Right atrium auricular region (tissue), 2 donors: ENCODE measurements at places on chromosomes 2 and 18. TPM values are rescaled to one million over a fixed set of nuclear protein-coding genes. Genes with fewer than 3 reads are reported as not detected.

DNA sequence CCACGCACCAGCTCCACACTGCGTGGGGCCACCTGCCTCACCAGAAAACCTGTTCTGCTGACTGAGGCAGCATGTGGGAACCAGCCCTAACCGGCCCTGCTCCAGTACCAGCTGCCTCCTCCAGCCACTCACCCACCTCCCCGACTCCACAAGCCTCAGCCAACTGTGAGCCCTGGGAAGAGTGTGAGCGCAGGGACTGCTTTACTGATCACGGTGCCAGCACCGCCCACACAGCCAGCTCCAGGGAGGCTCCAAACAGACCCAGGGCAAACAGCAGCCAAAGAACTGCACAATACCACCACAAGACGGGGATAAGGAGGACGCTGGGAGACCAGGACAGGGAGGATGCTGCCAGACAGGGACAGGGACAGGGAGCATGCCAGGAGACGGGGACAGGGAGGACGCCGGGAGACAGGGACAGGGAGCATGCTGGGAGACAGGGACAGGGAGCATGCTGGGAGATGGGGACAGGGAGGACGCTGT is 28.4 kb downstream of the EIPR1 start:
- no peak overlapping the region for H3K4me3 ChIP-seq
- H3K27me3 ChIP-seq, result no peaks in the 10 kb centered on the region
- H3K4me1 ChIP-seq, result no peaks in the 10 kb centered on the region
- DNase-seq, result no peak
- H3K36me3 ChIP-seq, result peaks cover 6% of the 10 kb centered on the region

The RAB6D gene
- total RNA-seq, result not detected

DNA sequence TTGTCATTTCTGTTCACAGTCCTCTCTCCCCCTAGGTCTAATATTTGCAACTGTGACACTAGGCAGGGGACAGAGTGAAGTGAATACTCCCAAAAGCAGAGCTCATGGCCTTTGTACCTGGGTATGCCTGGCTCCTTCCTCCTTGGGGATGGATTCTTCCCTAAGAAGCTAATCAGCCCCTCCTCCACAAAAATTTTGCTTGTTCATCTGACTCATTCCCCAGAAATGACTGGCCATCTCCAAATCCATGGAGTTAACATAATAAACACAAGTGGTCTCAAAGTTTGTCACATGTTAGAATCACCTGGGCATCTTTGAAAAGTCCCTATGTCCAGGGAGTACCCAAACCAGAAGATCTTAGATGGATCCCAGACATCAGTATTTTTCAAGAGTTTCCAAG is 65.3 kb downstream of the SUCLG1 start:
- no peaks in the 10 kb centered on the region for H3K4me1 ChIP-seq
- no peak overlapping the region for H3K27ac ChIP-seq
- no peak overlapping the region for H3K4me3 ChIP-seq
- DNase-seq, result no peak

GRCh38 chr2:41413813-41414485 is 633.9 kb upstream of the PKDCC start:
- H3K27me3 ChIP-seq, result no peaks in the 10 kb centered on the region
- H3K4me1 ChIP-seq, result no peaks in the 10 kb centered on the region
- no peaks in the 10 kb centered on the region for H3K36me3 ChIP-seq
- DNase-seq, result no peak

- no peaks in the 10 kb centered on the region for H3K4me1 ChIP-seq
- H3K4me3 ChIP-seq, result no peak overlapping the region
These were observed 66.0 kb upstream of the PMAIP1 start for GRCh38 chr18:59833785-59834184.

The MROH2A gene
- not detected for total RNA-seq

DNA sequence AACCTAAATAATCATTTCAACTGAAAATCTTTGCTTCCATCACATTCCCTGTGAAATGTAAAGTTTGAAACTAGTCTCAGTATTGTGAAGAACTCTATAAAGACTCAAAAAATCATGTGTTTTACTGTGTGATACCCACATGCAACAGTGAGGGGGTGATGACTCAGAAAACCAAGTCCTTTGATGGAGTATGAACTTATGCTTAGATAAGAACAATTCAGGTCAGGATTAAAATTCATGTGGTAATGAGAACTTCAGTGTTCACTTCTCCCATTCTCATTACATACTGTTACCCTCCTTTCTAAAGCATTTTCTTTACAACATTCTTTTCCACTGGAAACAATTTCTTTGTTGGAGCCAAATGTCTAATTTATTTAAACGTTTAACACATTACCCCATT is 360.2 kb downstream of the FSIP2 start:
- H3K27ac ChIP-seq, result no peak overlapping the region
- peaks cover 7% of the 10 kb centered on the region for H3K4me1 ChIP-seq
- no peak overlapping the region for H3K4me3 ChIP-seq
- no peak for DNase-seq
- no peaks in the 10 kb centered on the region for H3K27me3 ChIP-seq
- no peaks in the 10 kb centered on the region for H3K36me3 ChIP-seq

DNA sequence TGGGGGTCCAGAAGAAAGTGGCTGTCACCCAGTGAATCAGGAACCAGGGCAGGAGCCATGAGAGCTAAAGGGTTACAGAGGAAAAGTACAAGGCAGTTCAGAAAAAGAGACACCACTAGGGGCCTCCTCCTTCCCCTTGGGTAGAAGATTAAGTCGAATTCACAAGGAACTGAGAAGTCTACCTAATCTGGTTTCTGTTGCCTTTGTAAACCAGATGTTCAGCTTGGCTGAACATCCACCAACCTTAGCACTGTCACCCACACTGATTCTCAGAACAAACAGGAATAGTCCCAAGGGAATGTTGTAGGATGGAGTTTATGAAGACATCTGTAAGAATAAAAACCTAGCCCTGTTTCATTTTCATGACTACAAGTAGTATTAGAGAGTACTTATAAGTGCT is 90.4 kb upstream of the NOSTRIN start:
- H3K4me1 ChIP-seq, result no peaks in the 10 kb centered on the region
- H3K27me3 ChIP-seq, result no peaks in the 10 kb centered on the region
- DNase-seq, result no peak
- no peak overlapping the region for H3K27ac ChIP-seq
- no peaks in the 10 kb centered on the region for H3K36me3 ChIP-seq

DNA sequence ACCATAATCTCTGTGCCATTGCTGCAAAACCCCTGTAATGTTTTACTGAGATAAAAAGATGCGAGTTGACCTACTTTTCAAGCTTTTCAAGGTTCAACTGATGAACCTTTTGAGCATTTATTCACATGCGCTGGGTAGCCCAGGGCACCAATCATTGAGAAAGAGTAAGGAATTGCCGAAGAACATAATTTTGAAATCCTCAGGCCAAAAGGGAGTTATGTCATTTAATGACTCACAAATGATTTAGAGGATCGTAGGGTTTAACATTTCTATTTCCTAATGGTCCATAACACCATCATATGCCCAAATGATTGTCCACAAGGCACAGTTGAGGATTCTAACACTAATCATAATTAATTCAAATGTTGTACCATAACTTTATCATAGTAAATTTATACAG is 20.2 kb upstream of the DLX1 start:
- no peak overlapping the region for H3K27ac ChIP-seq
- H3K27me3 ChIP-seq, result no peaks in the 10 kb centered on the region
- H3K4me1 ChIP-seq, result no peaks in the 10 kb centered on the region
- no peaks in the 10 kb centered on the region for H3K36me3 ChIP-seq
- no peak for DNase-seq
- H3K4me3 ChIP-seq, result no peak overlapping the region

- no peak overlapping the region for H3K27ac ChIP-seq
- no peaks in the 10 kb centered on the region for H3K4me1 ChIP-seq
- H3K27me3 ChIP-seq, result no peaks in the 10 kb centered on the region
- no peak for DNase-seq
These were observed 33.8 kb downstream of the KCNS3 start for GRCh38 chr2:17912266-17912691.

The MOGAT1 gene
- total RNA-seq, result not detected

GRCh38 chr2:195706161-195706900 is 49.3 kb downstream of the SLC39A10 start:
- no peaks in the 10 kb centered on the region for H3K4me1 ChIP-seq
- H3K27ac ChIP-seq, result no peak overlapping the region
- no peak overlapping the region for H3K4me3 ChIP-seq
- H3K27me3 ChIP-seq, result no peaks in the 10 kb centered on the region
- DNase-seq, result no peak
- no peaks in the 10 kb centered on the region for H3K36me3 ChIP-seq

- peaks cover 4% of the 10 kb centered on the region for H3K36me3 ChIP-seq
- no peak overlapping the region for H3K27ac ChIP-seq
- no peak for DNase-seq
- H3K27me3 ChIP-seq, result no peaks in the 10 kb centered on the region
These were observed 16.7 kb downstream of the CTIF start for GRCh38 chr18:48555465-48555995.

DNA sequence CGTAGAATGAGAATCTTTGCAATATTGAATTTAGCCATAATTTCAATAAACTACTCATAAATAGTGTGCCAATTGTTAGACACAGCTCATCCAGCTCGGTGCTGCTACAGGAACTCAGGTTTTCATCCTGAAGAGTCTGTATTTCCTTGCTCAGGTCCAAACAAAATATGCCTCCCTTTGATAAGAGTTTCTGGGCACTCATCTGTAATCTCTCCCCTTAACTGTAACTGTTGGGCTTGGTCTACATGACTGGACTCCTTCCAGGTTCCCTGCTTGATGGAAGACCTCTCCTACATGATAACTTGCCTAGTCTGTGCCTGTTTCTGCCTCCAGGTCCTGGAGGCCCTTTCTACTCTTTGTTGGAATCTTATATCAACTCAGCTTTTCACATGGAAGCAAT is 57.9 kb downstream of the GCA start:
- no peak overlapping the region for H3K27ac ChIP-seq
- no peaks in the 10 kb centered on the region for H3K36me3 ChIP-seq

The RNF125 gene
- 5.6 TPM for total RNA-seq

The AGFG1 gene
- total RNA-seq, result 47.8 TPM

GRCh38 chr2:176959614-176960013 is 253.0 kb upstream of the HNRNPA3 start:
- no peaks in the 10 kb centered on the region for H3K27me3 ChIP-seq
- H3K4me3 ChIP-seq, result no peak overlapping the region
- no peak for DNase-seq
- no peaks in the 10 kb centered on the region for H3K36me3 ChIP-seq

The ADAM23 gene
- 34.6 TPM for total RNA-seq

The NR4A2 gene
- total RNA-seq, result 3.7 TPM
